Skeletal muscle cell (primary cell): ENCODE measurements at places on chromosomes 5 and 9.
A peak's percentile ranks its signal among the peaks of the same experiment; 100 is the strongest.

DNA sequence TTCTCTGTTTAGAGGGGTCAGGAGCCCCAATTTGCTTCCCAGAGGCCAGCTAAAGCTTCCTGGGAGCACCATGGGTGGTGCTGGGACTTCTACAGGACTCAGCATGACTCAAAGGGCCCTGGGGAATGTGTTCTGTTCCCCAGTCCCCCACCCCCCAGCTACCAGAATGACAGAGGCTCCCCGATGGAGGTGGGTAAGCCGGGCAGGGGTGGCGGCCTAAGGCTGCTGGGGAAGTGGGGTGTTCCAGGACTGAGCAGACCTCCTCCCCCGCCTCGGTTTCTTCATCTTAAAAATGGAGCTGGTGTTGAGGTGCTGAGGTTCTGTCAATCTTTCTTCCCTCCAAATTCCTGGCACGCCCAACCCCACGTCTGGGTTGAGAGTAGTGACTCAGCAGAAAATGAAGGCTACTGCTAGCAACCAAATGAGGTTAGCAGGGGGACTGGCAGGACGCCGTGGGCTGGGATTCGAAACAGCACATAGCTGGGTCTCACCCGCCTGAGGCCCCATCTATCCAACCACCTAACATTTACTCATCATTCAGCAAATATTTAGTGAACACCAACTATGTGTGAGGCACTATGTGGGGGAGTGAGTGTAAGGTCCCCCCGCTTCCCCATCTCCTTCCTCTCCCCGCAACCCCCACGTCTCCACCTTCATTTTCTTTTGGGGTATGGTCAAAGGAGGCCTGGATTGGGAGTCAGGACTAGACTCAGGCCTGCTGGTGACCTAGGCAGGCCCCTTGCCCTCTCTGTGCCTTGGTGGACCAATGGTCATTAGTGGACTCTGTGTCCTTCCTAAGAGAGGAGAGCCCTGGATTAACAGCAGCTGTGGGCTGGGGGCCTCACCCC lies 50.2 kb downstream of the C9orf50 start:
- peak; percentile 86 for DNase-seq

DNA sequence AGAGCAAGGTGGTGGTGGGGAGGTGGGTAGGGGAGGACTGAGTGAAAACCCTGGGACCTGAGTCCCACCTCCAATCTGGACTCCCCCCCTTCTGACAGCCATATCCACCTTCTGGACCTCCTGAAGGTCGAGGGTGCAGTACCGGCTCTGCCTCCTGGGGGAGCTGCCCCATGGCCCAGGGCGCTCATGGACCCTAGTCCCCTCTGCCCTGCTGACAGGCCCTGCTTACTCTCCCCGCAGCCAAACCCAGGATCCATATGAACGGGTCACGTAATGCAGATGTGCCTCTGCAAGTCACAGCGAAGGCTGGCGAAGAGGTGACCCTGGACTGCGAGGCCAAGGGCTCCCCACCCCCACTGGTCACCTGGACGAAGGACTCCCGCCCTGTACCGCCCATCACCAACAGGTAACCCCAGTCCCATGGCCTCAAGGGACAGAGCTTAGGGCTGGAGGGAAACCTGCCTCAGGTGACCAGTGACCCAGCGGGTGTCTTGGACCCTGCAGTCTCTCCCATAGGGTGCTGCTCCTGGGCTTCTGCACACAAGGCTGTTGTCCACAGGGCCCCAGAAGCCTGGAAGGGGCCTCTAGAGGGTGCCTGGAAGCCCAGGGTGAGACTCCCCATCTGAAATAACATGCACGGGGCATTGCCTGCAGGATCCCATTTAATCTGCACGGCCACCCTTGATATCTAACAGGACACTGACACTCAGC lies 61.7 kb downstream of the HMCN2 start:
- no peak for DNase-seq

DNA sequence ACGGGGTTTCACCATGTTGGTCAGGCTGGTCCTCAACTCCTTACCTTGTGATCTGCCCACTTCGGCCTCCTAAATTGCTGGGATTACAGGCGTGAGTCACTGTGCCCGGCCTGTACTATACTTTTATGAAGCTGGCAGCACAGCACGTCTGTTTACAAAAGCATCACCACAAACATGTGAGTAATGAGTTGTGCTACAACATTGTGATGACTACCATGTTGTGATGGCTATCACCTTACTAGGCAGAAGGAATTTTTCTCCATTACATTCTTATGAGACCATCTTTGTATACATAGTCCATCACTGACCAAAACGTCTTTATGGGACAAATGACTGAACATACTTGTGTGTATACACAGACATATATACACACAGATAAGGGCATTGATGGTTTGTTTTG lies 1019.0 kb downstream of the CDH18 start:
- no peak for DNase-seq

DNA sequence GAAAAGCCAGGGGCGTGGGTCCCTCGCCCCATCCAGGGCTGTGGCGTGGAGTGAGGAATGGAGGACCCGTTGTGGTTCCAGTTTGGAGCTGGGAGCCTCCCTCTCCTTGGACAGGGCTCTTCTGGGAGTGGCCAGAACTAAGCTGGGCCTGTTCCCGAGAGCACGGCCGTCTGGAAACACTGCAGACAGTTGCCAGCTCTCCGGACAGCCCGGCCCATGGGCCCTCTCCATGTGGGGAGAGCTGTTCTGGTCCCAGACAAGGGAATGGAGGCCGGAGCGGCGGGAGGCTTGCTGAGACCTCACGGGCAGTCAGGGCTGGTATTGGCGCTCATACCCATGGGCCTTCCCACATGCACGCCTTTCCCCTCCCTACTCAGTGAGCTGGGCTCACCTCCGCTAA lies 45.2 kb upstream of the FCN2 start:
- DNase-seq: no peak

- no peak for DNase-seq
Measured at GRCh38 chr9:20557890-20558565, 64.3 kb downstream of the MLLT3 start.

DNA sequence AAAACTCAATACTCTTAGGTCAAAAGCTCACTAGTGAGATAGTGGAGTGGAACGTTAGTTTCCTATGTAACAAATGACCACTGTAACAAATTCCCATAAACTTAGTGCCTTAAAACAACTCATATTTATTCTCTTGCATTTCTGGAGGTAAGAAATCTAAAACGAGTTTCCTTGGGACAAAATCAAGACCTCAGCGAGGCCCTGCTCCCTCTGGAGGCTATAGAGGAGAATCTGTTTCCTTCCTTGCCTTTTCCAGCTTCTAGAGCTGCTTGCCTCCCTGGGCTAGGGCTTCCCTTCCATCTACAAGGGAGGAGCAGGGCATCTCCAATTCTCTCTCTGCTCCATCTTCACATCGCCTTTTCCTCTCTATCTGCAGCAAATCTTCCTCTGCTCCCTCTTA lies 32.0 kb downstream of the SEMA5A start:
- no peak for DNase-seq
